Type B pancreatic cell (in vitro differentiated cells): ENCODE measurements at places on chromosomes 6 and 20.

- DNase-seq, result no peak
Observed at GRCh38 chr20:59063358-59064213, 21.0 kb upstream of the PRELID3B start.

DNA sequence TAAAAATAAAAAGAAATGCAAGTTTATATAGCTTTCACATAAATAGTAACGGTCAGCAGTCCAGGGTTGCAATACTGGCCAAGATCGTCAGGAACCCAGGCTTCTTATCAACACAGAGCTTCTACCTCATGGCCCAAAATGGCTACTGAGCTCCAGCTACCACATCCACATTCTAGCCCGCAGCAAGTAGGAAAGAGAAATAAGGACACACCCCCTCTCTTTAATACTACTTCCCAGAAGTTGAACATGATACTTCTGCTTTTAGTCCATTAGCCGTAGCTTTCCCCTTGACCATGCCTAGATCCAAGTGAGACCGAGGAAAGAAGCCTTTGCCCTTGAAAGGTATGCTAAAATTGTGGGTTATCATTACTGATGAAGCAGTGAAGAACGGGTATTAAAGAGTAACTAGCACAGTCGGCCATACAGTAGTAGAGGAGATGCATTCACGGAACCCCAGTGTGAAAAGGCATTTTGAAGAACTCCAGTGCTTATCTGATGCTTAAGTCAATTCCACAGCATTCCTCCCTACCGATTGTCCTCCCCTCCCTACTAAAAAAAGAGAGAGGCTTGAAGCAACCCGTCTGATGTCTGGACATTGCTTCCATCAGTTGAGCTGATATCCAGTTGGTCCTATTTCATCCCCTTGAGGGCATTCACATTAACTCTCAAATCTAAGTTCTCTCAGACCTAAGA is 226.9 kb upstream of the RREB1 start:
- no peak for DNase-seq

GRCh38 chr6:70847106-70848084 is 109.5 kb downstream of the B3GAT2 start:
- DNase-seq, result no peak

GRCh38 chr20:6637160-6637579 is 130.3 kb upstream of the BMP2 start:
- no peak for DNase-seq

DNA sequence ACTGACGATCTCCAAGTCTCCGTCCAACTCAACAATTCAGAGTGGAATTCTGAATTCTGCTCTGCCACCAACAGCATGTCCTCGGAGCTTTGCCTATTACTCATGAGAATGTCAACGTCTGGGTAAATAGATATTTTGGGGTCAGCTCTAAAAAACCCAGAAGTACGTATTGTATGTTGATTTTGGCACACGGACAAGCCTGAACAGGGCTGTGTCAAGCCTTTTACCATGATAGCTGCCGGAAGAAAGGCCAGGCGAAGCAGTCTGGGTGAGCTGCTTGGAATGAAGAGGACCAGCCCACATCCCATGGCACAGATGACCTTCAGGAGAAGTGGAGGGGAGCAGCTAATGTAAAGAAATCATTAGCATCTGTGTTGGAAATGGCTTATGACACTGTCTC is 88.0 kb upstream of the JAG1 start:
- DNase-seq, result no peak

DNA sequence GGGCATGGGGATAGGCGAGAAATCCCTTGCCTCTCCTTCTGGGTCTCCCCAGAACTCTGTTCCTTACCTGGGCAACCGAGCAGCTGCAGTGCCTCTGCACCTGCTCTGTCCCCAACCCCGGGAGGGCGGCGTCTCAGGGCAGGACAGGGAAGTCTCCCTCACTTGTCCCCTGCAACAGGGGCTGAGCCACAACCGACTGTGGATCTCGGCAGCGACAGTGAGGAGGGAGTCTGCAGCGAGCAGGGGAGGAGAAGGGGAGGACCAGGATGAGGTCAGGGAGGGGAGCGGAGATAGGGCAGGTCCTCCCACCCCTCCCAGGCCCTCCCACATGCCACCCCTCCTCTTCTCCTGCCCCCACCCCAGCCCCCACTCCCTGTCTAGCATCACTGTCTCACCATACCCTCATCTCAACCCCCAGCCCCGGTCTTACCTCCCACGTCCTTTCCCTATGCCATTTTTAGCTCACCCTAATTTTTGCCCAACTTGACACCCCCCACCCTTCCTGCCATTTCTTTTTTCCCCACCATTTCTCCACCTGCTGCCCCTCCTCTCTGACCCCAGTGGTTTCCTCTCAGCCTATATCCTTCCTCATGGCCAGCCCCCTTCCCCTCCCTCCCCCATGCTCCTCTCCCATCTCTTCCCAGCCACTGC is at the start of gene TNXB:
TSS of gene TNXB (minus strand) at position 225 of the 651 bp plus-strand sequence. CDS start 11,140 bp downstream, outside the sequence.
- DNase-seq, result no peak

DNA sequence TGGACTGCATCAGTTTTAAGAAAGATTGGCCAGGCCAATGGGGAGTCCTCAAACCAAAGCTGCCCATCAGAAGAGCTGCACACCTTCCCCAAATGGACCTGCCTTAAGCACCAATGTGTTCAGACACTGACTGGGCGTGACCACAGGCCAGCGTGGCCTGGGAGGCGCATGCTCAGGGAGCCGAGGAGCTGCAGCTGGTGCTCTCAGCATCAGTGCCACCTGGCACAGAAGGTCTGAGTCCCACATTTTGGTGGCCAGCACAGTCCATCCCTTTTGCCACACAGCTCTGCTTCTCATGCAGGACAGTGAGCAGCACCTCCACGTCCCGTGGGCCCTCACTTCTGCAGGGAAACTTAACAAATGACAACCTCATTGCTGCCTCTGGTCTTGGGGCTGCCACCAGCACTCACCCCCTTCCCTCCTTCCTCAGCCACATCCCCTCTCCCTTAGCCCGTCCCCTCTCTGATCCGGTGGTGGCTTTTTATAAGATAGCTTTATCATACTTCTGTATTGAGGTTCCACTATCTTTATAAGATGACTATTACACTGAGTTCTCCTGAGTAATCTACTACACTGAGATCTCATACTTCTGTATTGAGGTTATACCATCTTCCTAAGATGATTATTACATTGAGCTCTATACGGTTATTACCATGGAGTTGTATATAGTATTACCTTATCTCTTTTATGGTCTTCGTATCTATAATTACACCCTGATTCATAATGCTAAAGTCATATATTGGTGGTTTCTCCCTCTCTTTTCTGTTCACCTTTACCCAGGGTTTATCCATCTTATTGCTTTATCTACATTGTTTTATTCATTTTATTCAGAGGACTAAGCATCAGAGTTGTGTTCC is 109.1 kb downstream of the TOX2 start:
- DNase-seq, result no peak

- no peak for DNase-seq
Observed at GRCh38 chr6:159431750-159432149, 261.3 kb downstream of the SOD2 start.

GRCh38 chr20:50776122-50776817 is 18.6 kb upstream of the BCAS4 start:
- DNase-seq, result no peak

- no peak for DNase-seq
Observed at GRCh38 chr6:37966801-37967200, 147.3 kb downstream of the ZFAND3 start.

GRCh38 chr6:100670056-100670455 is 205.3 kb upstream of the SIM1 start:
- no peak for DNase-seq

GRCh38 chr6:22800451-22800850 is 231.1 kb downstream of the HDGFL1 start:
- no peak for DNase-seq

DNA sequence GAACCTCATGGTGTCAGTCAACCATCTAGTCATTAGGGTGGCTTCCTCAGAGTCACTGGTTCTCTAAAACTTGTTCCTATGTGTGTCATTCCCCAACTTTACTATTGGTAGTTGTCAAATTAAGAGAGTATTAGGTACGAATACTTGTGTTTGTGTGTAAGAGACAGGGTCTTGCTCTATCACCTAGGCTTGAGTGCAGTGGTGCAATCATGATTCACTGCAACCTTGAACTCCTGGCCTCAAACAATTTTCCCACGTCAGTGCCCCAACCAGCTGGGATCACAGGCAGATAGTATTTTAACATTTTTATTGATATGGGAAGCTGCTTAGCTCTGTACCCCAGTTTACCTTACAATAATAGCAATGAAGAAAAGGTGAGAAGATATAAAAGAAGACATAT is 50.6 kb downstream of the BMP6 start:
- DNase-seq, result no peak

DNA sequence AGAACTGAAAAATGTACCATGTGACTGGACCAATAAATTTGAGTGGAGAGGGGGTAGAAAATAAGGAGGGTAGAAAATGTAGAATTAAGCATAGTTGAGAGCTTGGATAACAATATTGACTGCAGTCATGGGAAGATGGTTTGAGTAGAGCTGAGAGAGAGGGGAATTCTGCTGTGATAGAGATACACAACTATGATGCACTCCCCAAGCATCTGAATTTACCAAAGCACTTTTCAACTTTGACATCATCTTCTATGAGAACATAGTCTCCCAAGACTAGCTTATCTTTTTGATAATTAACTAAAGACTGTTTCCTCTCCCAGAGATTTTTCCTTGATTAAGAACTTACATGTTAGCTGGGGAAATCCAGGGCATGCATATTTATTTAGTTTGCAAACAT is 103.1 kb downstream of the TNFRSF21 start:
- no peak for DNase-seq

- no peak for DNase-seq
Observed at GRCh38 chr6:129115471-129115870, 232.5 kb downstream of the LAMA2 start.

DNA sequence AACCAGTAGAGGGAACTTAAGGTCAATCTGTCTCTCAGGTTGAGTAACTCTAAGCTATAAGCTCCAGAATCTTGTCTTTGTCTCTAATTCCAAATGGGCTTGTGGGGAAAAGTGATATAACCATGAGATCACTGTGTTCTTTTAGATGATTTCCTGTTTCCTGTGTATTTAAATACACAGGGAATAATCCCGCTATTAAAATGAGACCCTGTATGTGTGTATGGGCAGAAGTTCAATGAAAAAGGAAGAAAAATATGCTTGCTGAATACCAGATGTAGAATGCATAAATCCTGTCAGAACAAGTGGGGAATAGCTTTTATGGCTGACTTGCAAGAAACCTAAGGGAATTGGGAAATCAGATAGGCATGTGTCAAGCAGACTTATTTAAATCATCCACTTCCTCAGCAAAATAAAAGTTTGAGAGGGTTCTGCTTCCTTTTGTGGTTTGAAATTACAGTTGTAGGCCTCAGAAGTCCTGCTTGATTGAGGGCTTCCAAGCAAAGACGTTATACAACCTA is 164.7 kb upstream of the PDE7B start:
- no peak for DNase-seq

DNA sequence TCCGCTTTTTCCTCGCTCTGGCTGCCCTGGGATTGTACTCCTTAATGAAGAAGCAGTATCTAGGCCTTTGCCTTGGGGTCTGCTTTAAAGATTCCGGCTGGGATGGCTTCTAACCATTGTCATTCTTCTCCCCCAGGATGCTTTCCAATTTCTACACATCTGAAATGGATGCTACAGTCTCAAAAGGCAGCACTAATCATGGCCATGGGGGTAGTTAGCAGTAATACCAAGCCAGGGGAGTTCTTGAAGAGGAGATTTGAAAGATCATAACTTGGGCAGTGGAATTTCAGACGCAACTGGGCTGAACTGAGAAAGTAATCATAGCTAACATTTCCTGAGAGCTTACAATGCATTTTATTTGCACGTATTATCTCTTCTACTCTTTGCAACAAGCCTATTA is 3.4 kb upstream of the PFDN4 start:
- no peak for DNase-seq

- no peak for DNase-seq
Observed at GRCh38 chr6:140475086-140475485, 1100.6 kb upstream of the CITED2 start.

DNA sequence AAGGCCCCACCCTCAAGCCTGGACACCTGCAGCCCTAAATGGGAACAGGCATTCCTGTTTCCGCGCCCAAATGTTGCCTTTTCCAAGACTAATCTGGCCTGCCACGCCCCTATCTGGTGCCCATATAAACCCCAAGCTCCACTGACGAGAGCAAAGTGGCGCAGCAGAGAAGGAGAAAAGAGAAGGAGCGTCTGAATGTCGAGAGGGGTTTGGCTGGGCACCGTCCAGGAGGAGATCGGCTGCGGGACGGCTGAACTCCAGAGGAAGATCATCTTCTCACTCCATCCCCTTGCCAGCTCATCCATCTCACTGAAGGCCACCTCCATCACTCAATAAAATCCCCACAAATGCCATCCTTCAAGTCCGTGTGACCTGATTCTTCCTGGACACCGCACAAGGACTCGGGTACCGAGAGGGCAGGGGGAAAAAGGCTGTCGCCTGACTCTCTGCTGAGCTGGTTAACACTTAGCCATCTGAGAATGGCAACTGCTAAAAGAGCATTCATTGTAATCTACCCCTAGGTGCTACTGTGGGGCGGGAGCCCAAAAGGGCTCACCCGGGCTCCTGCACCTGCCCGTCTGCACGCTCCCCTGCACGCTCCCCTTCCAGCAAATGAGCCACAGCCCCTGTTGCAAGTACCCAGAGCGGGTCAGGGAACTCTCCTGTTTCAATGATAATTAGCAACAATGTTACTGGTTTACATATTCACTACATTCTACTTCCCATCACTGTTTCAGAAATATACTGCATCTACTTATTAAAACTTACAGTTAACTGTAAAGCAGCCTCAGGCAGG is 23.5 kb downstream of the TAF4 start:
- no peak for DNase-seq
